ENCODE measurements at places on chromosomes 11 and 22.
A peak's percentile ranks its signal among the peaks of the same experiment; 100 is the strongest.

DNA sequence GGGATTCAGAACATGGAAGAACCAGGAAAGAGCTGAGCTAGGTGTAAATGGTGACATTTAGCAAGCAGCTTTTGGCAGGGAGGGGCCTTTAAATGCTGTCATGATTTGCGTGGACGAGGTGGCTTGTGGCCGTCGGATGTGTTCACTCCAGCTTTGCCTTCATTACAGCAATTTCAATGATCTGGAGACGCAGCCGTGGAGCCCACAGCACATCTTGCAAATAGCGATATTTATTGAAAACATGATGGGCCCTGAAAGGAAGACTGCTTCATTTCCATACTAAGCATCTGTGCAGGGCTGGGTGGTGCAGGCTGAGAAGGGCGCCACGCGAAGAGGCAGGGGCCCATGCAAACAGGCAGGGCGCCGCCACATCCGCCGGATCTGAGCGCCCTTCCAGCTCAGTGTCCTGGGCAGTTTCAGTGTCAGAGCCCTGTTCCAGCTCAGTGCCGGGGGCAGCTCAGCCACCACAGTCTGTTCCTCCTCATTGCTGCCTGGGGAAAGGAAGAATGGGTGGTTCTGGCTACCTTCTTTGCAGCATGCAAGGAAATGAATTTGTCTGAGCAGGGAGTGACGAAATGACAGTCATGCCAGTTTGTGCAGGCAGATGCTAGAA, 111.1 kb upstream of the TTC12 start:
- DNase-seq = no peak

GRCh38 chr22:44883011-44883421, 126.8 kb downstream of the PHF21B start:
- no peak for DNase-seq

DNA sequence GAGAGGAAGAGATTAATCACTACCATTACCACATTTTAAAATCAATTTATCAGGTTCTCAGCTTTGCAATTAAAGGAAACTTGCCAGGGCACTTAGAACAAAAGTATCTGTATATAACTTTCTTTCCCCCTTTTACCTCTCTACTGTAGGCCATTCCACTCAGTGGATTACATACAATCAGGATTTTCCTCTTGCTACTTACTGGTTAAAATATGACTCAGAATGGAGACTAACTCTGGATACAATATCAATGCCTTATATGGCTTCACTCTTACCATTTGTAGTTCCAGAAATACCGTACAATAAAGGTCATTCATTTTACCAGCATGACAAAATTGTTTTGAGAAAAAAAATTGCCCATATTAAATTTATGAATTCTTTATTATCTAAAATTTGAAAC, 706.8 kb downstream of the KCNA4 start:
- no peak for DNase-seq

DNA sequence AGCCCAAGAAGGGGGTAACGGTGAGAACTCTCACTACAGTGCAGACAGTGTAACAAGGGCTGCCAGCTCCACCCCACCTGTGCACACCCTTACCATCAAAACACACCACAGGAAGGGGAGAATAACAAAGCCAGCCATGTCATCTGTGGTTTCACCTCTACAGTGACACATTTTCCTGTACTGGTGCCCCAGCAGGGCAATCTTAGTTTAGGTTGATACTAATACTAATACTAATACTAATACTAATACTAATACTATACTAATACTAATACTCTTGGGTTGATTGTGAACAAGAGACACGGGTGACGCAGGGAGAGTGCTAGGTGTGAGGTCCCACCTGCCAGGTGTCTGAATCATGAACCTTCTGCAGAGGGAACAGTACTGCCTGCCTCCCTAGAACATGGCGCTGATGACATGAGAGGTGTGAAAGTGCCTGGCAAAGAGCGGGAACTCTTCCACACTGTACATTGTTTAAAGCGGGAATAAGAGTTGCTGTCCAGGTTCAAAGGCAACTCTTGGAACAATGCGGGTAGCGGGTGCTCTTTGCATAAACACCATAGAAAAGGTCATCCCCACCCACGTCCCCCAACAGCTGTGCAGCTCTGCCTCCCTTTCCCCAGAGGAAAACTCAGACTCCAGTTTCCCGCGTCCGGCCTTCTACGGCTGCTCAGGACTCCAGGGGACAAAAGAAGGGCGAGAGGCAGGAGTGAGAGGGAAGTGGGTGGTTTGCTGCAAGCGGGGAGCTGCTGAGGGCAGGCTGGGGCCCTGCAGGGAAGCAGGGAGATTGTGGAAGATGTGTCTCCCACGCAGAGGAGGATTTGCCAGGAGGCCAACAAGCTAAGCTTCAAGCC, 25.0 kb upstream of the TMPRSS4 start:
- DNase-seq = no peak

DNA sequence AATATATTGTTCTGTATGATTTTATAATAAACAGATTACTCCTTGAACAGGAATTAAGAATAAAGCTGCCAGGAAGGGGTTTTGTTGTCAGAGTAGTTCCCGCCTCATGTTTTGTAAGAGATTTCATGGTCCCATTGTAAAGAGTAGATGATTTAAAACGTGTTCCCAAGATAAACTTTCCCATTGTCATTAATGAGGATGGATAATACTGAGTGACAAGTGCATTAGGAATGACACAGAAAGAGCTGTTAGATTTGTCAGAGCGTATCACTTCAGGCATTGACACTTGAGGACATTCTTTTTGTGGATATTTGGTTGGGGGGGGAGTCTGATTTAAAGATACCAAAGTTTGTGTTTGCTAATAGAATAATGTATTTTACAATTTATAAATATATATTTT, 147.0 kb downstream of the PAX6 start:
- no peak for DNase-seq

- no peak for DNase-seq
Measured at GRCh38 chr11:43955381-43956118, 13.1 kb downstream of the C11orf96 start.

- DNase-seq = no peak
Measured at GRCh38 chr22:45718391-45718790, 46.8 kb downstream of the ATXN10 start.

GRCh38 chr11:71137376-71137775, 115.0 kb downstream of the SHANK2 start:
- no peak for DNase-seq

GRCh38 chr22:25331050-25331449, 111.6 kb downstream of the CRYBB2 start:
- no peak for DNase-seq

DNA sequence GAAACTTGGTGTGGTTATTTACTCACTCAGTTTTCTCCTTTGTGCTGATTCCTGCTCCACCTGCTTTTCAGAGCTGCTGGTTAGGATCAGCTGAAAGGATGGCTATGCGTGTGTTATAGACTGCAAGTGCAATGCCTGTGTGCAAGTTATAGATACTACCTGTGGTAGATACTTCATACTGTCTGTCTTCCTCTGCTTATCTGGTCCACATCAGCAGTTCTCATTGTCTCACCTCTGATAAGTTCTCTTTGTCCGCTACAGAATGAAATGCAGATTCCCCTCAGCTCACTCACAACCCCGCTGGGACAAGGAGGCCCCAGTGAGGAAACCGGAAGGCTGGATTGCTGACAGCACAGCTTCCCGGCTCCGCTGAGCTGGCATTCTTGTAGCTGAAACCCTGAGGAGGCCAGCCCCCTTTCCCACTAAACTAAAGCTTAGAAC, 37.5 kb upstream of the LYVE1 start:
- DNase-seq = peak; percentile 28

- no peak for DNase-seq
Measured at GRCh38 chr11:86625544-86625943, 46.9 kb downstream of the ME3 start.

DNA sequence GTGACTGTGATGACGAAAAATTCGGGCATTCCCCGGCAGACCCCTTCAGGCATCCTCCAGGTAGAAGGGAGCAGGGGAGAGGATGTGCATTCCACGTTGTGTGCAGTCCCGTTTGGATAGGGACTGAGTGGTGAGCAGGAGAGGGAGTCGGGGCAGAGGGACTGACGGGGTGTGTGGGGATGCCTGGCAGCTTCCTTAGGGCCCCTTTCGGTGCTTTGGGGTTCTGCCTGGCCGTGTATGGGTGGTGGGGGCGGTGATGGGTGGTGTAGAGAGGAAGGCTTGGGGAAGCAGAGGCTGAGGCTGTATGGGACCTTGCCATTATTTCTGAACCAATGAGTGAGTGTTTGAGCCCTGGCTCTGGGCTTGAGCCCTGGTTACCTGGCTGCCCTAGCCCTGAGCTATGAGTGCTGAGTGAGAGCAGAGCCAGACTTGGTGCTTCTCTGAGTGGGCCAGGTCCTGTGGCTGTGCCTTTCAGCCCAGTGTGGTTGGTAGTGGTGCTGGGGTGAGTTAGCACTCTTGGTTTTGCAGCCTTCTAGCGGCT, 914 bp downstream of the INPPL1 start:
- no peak for DNase-seq

GRCh38 chr11:87299041-87299481, 261.3 kb downstream of the TMEM135 start:
- DNase-seq = no peak

- DNase-seq = no peak
Measured at GRCh38 chr11:8352103-8352875, 88.6 kb upstream of the LMO1 start.

- no peak for DNase-seq
Measured at GRCh38 chr22:37797874-37798500, 9.7 kb upstream of the GCAT start.

GRCh38 chr11:102773386-102773785, 7.0 kb downstream of the MMP10 start:
- DNase-seq = no peak

- DNase-seq = no peak
Measured at GRCh38 chr11:69440876-69441275, 40.6 kb upstream of the LINC01488 start.

- DNase-seq = no peak
Measured at GRCh38 chr22:27792452-27793161, 8.9 kb downstream of the MN1 start.

DNA sequence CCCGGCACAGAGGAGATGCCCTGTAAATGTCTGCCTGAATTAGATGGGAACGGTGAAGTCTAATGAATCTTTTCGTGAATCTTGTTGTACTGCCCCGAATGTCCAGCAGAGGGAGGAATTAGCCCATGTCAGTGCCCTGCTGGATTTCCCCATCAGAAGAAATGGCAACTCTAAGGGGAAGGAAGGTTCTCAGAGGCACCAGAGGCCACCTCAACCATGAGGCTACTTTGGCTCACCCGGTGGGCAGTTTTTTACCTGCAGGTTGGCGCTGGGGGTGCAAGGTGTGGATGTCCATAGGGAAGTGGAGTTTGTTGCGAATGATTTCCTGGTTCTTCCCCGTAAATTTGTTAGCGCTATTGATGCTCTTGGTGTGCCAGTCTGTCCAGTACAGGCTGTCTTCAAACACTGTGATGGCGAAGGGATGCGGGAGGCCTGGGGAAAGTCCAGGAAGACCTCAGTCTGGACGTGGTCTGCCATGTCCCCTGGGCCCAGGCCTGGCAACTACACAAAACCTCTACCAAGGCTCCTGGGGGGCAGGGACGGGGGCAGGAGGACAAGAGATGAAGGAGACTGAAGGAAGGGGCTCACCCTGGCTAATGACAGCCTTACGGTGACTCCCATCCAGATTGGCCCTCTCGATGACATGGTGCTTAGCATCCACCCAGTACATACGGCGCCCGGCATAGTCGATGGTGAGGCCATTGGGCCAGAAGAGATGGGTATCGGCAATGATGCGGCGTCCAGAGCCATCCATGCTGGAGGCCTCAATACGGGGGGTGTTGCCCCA, 28.5 kb downstream of the LRP4 start:
- no peak for DNase-seq

DNA sequence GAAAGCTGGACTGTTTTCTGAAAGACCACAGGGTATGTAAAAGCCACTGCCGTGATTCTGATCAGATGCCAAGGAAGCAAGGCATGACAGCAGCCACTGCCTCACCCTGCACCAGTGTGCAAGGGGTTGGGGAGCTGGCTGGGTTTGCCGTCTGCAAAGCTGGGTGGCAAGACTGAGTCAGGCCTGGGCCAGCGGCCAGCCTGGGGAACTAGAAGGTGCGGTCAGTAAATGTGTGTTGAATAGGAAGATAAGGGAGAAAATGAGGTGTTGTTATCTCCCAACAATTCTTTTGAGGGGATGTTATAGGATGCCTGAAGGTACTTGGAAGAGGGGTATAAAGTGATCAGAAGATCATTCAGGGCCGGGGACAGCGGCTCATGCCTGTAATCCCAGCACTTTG, 8.0 kb downstream of the VSTM5 start:
- DNase-seq = peak; percentile 46

DNA sequence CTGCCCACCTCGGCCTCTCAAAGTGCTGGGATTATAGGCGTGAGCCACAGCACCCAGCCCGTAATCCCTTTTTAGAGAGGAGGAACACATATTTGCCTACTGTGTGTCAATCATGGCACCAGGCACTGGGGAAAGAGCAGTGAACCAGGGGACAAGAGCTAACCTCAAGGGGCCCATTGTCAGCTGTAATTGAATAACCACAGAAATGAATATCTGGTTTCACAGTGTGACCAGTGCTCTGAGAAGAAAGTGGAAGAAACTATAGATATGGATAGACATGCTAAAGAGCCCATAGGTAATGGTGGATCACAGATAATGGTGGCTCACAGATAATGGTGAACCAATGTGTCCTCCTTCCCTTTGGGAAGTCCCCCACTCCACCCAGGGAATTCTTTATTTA, 8.6 kb upstream of the KCTD14 start:
- DNase-seq = no peak

DNA sequence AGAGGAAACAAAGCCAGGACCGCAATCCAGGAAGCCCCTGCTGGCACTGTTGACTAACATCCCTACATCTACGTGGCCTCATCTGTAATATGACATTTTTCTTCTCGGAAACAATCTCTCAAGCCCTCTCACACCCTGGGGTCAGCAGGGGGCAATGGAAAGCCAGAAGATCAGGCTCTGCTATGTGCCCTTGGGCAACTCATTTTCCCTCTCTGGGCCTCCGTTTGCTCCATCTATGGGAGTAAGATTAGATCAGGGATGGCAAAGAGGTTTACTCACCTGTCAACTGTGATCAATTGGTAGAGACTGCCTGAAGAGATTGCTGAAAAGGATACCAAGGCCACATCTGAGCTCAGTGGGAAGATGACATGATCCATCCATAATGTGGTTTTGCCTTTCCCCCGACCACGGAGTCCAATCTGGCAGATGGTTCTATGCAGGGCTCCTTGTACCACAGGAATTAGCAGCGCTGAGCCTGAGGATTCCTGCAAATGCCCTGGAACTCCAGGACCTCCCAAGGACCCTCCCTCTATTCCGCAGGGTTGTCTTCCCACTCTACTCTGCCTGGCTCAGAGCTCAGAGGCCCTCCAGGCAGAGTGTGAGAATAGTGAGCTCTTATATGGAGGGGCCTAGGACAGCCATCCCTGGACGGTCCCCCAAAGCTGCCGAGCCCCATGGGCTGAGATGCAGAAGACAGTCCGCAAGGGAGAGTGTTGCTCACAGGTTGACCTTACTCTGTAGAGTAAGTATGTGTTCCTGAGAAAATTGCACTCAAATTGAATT, 66.1 kb downstream of the CHST1 start:
- DNase-seq = no peak

GRCh38 chr11:13367115-13367514, 89.5 kb downstream of the BMAL1 start:
- DNase-seq = no peak

DNA sequence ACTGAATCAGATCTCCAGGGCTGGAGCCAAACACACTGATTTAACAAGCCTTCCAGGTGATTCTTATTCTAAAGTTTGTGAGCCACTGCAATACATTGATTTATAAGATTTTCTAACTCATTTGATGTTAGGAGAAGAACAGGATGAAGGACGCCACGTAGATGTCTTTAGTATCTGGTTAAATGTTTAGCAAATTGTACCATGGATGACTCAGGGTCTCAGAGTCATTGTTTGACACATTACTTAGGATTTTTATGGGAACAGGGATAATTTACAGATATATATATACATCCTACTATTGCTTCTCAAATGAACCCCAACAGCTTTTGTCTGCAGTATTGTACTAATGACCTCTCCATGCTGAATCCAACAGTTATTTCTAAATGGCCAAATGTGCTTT, 143.1 kb upstream of the DDI1 start:
- no peak for DNase-seq

Measured in AG09309 (cell line).